GM23248 (cell line): ENCODE measurements at places on chromosomes 7 and 10.

DNA sequence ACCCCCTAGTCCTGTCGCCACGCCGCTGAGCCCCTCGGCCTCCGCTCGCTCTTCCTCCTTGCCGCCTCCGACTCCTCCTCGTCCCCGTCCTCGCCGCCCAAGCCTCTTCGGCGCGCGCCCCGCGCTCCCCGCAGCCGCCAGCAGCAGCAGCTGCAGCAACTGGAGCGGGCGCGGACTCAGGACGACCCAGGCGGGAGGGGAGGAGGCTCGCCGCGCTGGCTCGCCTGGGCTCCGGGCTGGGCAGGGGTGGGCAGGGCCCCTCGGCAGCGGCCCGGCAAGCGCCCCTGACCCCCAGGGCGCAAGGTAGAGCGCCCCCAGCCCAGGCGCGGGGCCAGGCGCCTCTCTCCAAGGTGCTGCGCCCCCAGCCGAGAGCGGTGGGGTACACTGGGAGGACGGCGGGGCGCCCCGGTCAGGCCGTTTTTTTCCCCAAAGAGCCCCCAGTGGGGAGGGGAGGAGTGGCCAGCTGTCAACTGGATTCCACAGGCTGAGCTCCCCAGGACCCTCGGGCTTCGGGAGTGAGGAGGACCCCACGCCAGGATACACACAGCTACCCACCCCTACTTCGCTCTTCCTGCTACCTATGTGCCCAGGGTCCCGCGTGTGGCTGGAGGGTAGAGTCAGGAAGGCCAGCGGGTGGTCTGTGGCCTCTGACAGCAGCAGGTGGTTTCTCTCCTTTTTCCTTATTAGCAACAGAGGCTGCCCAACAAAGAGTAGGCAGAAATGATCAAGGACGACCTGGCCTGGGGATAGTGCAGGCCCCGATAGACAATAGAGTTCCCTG is 903 bp upstream of the KCNMA1 start:
- DNase-seq: peak; percentile 78

GRCh38 chr7:155997431-155998327 is 185.4 kb upstream of the SHH start:
- DNase-seq: no peak

DNA sequence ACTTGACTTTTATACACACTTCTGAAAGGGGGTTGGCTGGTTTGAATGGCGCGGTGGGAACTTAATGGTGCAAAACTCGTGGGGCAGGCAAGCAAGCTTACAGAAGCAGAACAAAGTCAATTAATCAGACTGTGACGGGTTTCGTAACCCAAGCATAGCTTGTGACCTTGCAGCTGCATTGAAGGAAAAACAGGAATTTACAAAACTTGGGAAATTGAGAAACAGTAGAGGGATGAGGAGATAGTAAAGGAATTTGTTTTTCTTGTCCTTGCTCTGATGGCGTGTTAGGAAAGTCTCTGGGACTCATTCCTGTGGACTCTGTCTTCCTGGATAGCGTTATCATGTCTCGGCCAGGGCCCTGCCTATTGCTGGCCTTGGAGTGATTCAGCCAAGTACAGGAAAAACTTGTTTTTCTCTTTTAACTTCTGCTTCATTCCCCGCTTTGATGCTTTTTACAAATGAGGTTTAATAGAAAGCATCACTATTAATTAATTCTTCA is 220.0 kb upstream of the KCND2 start:
- DNase-seq: peak; percentile 89

DNA sequence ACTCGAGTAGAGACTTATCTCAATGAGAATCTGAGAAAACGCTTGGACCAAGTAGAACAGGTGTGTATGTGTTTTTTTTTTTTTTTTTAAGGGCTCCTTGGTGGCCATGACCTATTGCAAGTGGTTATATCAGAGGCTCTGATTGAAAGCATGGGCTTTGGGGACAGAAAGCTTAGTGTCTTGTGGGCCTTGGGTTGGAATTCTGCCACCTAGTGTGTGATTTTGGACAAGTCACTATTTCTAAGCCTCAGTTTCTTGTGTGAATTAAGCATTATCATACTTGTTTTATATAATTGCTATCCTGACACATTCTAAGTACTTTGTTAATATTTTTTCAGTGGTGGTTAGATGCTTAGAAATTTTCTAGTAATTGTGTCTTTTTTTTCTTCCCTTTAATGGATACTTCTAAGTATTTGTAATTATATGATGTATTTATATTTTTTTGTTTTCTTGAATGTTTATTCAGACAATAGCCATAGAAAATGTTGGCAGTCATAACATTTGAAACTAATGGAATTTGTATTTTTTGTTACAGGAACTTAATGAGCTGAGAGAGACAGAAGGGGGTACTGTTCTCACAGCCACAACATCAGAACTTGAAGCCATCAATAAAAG is 33.1 kb downstream of the SMC3 start:
- peak; percentile 71 for DNase-seq

DNA sequence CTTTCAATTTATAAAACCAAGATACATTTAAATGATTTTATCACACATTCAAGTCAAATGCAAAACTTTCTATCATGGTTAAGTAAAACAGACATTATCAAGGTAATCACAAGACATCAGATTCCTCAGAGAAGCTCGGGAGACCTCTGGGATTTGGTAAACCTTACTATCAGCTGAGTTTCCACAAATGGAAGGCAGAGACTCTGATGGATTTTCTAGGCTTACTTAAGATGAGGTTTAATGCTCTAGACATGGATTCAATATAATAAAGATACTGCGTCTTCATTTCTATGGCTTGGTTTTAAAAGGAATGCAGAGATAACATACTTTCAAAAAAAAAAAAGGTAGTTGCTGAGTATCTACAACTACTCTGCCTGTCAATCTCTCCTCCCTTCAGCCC is 171.7 kb downstream of the JAZF1 start:
- DNase-seq: no peak
